ENCODE measurements at places on chromosomes 1 and 21.
A peak's percentile ranks its signal among the peaks of the same experiment; 100 is the strongest.

DNA sequence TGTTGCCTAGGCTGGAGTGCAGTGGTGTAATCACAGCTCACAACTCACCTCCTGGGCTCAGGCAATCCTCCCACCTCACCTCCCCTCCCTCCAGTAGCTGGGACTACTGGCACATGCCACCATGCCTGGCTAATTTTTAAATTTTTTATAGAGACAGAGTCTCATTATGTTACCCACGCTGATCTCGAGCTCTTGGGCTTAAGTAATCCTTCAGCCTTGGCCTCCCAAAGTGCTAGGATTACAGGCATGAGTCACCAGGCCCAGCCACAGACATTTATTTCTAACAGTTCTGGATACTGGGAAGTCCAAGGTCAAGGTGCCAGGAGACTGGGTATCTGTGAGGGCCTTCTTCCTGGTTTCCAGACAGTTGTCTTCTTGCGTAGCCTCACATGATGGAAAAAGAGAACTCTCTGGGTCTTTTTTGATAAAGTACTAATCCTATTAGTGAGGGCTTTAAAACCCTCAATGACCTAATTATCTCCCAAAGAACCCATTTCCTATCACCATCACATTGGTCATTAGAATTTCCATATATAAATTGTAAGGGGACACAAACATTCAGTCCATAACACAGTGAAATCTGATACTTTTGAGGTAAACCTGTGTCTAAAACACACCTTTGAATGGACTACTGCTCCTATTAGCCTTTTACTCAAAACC, 67.9 kb downstream of the PHACTR4 start:
- peak; percentile 44 for DNase-seq

DNA sequence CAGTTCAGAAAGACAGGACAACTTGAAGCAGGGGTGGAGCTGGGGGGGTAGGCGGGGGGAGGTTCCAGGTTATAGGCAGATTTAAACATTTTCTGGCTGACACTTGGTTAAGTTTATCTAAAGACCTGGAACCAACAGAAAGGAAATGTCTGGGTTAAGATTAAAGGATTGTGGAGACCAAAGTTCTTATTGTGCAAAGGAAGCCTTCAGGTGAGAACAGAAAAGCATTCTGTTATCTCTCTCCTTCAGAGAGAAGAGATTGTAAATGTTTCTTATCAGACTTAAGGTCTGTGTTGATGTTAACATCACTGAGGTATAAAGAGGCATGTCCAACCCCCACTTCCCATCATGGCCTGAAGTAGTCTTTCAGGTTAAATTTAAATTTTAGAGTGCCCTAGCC, 3.7 kb upstream of the ACADM start:
- no peak for DNase-seq

DNA sequence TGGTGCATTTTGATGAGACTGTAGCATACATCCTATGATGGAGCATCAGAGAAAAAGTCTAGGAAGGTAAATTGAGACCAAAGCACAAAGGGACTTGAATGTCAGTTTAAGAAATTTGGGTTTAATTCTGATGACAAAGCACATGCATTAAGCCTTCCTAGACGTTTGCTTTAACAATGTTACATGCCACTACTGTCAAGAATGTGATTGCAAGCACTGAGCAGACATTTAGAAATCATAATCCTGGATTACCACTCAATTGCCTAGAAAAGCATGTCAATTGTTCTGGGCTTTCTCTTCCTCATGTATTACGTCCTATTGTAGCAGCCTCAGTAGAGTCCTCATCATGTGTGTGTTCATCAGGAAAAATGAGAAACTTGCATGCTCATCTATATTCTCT, 117.1 kb downstream of the ZNF281 start:
- no peak for DNase-seq

- DNase-seq: no peak
Observed at GRCh38 chr21:42683371-42684108, 30.1 kb downstream of the PDE9A start.

DNA sequence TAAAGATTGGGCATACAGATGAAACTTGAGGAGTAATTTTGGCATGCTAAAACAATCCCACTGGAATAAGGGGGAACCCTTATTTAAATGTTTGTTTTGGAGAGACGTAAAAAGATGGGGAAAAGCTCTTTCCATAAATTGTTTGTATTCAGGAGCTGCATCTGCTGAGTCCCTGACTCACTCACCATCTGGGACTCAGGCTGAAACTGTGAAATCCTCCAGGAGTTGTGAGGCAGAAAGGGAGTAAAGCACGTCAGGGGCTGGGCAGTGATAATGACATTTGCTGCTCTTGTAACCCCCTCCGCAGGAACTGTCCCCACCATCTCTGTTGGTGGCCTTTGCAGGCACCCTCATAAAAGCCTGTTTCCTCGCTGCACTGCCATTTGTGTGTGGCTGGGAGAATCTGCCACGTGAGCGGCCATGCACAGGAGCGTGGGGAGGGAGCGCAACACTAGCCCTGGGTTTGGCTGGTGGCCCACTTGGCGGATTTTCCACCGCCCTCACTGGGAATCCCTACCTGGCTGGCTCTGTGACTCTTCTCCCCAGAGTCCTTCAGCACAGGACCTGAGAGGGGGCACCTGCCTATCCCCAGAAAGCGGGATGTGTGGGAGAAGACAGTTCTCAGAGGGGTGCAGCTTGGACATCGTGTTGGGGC, 45.3 kb downstream of the ZSCAN20 start:
- no peak for DNase-seq

DNA sequence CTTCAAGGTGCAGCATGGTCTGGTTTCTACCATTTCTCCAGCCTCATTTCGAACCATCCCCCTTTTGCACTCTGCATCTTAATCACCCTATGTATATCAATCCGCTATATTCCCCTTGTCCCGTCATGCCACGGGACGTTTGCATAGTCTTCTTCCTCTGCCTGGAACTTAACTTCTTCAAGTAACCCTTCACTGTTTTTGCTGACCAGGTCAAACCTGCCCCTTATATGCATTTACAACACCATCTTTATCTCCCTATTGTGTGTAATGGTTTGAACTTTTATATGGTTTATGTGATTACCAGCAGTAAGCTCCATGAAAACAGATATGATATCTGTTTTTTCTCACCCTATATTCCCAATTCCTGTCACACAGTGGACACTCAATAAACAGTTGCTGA, 2.3 kb downstream of the VPS45 start:
- DNase-seq: no peak

- DNase-seq: no peak
Observed at GRCh38 chr1:155697046-155697445, 8.2 kb downstream of the DAP3 start.

- DNase-seq: no peak
Observed at GRCh38 chr1:44436401-44437106, 31.5 kb downstream of the RNF220 start.

DNA sequence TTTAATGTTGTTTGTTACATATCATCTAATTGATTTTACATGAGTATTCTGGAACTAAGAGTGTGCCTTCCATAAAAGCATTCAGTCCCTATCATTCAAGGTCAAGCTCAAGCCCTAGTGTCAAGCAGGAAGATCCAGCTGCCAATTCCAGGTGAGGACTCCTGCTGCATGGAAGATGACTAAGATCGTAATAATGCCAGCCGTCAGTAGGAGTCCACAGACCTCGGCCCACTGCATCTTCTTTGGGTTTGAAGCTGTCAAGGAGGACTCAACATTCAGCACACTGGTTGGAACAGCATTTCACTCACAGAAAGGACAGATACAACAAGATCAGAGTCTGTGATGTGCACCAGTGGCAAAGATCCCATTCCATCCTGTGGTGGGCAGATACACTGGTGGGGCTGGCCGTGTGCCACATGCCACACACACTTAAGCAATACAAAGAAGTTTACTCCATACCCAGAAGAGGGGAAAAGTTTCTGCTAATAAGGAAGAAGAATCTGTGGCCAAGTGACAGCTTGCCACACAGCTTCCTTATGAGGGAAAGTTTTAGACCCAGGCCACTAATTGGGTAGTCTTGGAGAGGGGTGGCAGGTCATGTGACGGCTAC, 160.4 kb downstream of the PIK3R3 start:
- no peak for DNase-seq

DNA sequence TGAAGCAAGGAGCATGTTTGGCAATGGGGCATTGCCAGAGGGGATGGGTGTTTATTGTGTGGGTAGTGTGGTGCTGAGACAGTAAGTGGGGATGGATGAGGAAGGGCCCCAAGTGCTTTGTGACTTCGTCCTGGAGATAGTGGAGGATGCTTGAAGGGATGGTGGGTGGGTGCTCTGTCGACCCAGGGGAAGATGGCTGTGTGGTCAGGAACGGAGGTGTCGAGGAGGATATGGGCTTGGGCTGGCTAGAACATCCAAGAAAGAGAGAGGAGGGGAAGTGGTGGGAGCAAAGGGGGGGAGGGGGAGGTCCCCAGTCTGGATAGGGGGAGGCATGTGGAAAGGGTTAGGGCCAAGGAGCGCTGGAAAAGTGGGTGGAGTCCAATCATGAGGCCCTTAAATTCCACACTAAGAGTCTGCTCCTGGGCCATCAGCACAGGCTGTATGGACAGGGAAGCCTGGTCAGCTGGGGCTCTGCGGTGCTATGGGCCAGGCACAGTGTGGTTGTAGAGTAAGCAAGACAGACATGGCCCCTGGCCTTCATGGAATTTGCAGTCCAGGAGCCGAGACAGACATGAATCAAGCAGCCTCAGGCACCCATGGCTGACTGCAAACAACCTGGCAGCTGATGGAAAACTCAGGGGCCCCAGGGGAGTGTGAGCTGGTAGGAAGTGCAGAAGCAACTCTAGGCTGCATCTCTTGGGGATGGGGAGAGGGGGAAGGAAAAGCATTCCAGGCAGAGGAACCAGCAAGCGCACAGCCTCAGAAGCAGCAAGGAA, 36.3 kb downstream of the EDN2 start:
- no peak for DNase-seq

DNA sequence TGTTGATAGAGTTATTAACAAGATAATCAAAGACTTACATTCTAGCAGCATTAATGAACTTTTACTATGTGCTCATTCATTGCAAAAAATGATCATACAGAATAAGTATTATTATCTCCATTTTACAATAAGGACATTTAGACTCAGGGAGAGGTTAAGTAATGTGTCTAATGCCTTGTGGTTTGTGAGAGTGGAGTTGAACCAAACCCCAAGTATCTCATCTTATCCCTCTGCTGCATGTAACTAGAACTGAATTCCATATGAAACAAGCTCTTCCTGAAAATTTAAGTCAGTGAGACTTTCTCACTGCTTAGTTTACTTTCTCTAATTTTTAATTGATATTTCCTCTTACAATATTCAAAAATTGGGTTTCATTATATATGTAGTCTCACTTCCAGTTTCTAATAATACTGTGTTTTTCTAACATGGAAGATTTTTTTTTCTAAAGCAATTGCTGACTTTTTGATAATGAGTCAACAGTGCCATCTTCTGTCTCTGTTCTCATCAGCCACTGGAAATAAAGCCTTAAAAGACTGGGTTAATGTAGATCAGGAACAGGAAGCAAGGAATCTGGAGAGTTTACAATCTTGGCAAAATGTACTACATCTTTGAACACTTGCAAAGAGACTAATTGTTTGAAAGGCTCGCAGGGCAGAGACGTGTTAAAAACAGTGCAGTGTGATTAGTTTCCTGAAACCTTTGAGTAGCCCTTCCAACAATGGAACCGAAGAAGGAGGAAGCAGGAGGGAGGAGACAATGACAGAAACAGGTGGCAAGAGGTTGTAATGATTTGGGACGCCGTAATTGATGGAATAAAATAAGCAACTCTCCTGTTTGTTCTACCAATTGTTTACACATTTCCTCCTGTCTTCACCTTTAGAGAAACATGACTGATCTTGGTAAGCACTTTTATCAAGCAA, 567.6 kb downstream of the MRPL39 start:
- DNase-seq: no peak

GRCh38 chr1:44371206-44371605, 16.1 kb upstream of the ERI3 start:
- DNase-seq: no peak

- DNase-seq: no peak
Observed at GRCh38 chr1:21020151-21020550, 156.5 kb downstream of the EIF4G3 start.

Data from kidney capillary endothelial cell (primary cell).